ENCODE measurements at places on chromosomes 11 and 22.

DNA sequence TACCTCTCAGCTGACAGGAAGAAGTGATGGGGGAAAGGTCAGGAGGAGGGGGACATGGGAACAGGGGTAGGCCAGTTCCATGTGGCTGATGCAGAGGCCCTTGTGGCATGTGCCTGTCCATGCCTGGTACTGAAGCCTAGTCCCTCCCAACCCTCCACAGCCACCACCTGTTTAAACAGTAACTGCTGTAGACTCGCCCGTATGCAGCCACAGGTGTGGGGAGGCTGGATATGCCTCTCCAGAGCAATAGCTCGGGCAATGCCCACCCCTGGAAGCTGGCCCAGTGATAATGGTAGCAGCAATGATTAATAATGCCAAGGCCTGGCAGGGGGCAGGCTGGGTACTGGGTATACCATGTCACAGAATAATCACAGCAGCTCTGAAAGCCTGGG, 2.3 kb downstream of the SMTN start:
- DNase-seq, result no peak

DNA sequence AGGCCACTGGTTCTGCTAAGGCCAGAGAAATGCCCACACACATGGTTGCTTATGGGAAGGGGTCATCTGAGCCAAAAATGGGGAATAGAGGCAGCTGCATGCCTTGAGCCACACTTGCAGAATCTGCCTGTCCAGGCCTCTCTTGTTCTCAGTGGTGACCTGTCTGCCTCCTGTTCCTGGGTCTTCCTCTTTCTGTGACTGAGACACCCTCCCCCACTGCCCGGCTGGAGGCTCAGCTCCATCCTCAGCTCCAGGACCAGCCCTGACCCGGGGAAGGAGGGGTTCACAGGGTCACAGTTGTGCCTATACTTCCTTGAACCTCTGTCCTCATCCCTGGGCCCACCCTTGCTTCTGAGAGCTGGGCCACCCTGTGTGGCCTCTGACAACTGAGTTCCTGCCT, 52.3 kb downstream of the CSF2RB start:
- DNase-seq, result no peak

GRCh38 chr11:134759855-134760254, 347.8 kb upstream of the B3GAT1 start:
- no peak for DNase-seq

GRCh38 chr11:134244593-134244992, 8.6 kb downstream of the THYN1 start:
- DNase-seq, result no peak

All from fibroblast of skin of scalp (primary cell).